Upper lobe of left lung (tissue), 6 donors: ENCODE measurements at places on chromosomes 1 and 21. TPM values are rescaled to one million over a fixed set of nuclear protein-coding genes. Genes with fewer than 3 reads are reported as not detected.
A peak's percentile ranks its signal among the peaks of the same experiment; 100 is the strongest.

- H3K27ac ChIP-seq: no peak overlapping the region
- H3K27me3 ChIP-seq: no peaks in the 10 kb centered on the region
- no peak overlapping the region for H3K4me3 ChIP-seq
Observed at GRCh38 chr1:226838456-226838855, 32.0 kb upstream of the PSEN2 start.

- H3K27ac ChIP-seq: no peak overlapping the region
- H3K4me3 ChIP-seq: no peak overlapping the region
- H3K36me3 ChIP-seq: no peaks in the 10 kb centered on the region
- no peaks in the 10 kb centered on the region for H3K4me1 ChIP-seq
- no peak for DNase-seq
Observed at GRCh38 chr1:192161976-192162375, 3.7 kb downstream of the RGS18 start.

DNA sequence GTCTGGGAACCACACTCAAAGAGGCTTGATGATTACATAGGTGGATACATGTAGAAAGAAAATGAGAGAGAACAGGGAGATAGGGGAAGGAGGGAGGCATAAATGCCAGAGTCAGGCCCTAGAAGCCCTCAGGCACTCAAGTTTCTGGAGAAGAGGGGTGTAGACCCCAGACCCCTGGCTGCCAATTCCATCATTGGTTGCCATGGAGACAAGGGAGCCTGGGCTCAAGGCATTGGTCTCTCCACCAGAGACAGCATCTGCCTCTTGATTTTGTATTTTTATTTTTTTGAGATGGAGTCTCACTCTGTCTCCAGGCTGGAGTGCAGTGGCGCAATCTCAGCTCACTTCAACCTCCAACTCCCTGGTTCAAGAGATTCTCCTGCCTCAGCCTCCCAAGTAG is 114.3 kb upstream of the GRIK3 start:
- no peak overlapping the region for H3K27ac ChIP-seq
- no peaks in the 10 kb centered on the region for H3K4me1 ChIP-seq
- no peak for DNase-seq
- H3K27me3 ChIP-seq: no peaks in the 10 kb centered on the region
- H3K36me3 ChIP-seq: no peaks in the 10 kb centered on the region
- no peak overlapping the region for H3K4me3 ChIP-seq

The TTC39A gene
- total RNA-seq: 36.7 TPM

DNA sequence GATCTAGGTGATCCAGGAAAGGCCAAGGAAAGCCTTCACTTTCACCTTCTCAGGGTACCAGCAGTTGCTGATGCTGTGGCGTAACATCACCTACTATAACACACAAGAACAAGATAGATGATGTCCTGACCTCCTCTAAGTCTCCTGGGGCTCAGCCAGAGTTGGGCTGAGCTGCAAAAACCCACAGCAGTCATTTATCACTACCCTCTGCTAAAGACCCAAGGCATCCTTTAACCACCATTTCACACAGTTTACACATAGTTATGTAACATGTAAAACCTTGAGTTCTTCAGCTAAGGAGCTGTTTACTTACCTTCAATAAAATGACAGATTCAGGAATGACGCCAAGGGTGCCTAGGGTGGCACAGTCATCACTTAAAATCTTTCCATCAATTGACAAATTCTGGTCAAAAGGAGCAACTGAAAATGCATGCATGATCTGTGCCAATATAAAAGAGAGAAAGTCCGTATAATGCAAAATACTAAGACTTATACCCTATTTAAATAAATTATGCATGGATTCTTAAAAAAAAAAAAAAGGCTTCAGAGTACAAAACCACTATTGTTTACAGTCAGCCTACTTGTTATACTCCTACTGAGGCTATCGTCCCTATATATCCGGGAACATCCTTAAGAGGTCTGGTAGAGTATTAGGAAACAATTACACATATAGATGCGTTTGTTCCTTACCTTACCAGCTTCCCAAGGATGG is 20.7 kb upstream of the RAP1GAP start:
- no peaks in the 10 kb centered on the region for H3K4me1 ChIP-seq
- no peak overlapping the region for H3K4me3 ChIP-seq
- DNase-seq: no peak
- H3K27me3 ChIP-seq: no peaks in the 10 kb centered on the region
- H3K27ac ChIP-seq: no peak overlapping the region

DNA sequence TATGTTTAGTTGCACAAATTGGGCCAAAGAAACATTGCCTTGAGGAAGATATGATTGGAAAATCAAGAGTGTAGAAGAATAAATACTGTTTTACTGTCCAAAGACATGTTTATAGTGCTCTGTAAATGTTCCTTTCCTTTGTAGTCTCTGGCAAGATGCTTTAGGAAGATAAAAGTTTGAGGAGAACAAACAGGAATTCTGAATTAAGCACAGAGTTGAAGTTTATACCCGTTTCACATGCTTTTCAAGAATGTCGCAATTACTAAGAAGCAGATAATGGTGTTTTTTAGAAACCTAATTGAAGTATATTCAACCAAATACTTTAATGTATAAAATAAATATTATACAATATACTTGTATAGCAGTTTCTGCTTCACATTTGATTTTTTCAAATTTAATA is 43.0 kb downstream of the CD46 start:
- H3K4me1 ChIP-seq: peaks cover 22% of the 10 kb centered on the region
- DNase-seq: no peak
- H3K36me3 ChIP-seq: peaks cover 8% of the 10 kb centered on the region
- H3K4me3 ChIP-seq: no peak overlapping the region
- H3K27me3 ChIP-seq: no peaks in the 10 kb centered on the region

DNA sequence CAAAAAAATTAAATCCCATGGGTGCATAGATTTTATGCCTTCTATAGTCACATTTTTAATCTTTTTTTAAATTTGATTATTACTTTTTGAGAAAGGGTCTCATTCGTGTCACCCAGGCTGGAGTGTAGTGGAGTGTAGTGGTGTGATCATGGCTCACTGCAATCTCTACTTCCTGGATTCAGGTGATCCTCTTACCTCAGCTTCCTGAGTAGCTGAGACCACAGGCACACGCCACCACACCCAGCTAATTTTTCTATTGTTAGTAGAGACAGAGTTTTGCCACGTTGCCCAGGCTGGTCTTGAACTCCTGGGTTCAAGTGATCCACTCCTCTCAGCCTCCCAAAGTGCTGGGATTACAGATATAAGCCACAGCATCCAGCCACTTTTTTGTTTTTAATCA is 10.4 kb downstream of the CBR3 start:
- peaks cover 13% of the 10 kb centered on the region for H3K4me1 ChIP-seq
- H3K36me3 ChIP-seq: peaks cover 5% of the 10 kb centered on the region
- no peak for DNase-seq
- H3K4me3 ChIP-seq: no peak overlapping the region
- no peak overlapping the region for H3K27ac ChIP-seq

The CD48 gene
- 18.6 TPM for total RNA-seq

DNA sequence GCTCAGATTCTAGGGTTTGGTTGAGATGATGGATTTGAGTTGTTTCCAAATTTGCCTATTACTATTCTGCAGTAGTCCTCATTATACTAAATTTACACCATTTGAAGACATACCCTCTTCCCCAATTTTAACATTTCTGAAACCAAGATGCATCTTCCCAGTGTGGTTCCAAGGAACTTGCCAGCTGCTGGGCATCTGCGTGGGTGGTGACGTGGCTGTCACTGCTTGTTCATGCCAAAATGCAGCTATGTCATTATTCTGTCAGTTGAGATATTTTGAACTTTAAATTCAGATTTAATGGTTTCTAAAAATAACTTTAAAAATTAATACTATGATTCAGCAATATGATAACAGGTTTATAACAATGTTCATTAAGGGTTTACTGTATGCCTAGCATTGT is 1.2 kb downstream of the ZFP69 start:
- H3K4me3 ChIP-seq: no peak overlapping the region
- H3K36me3 ChIP-seq: no peaks in the 10 kb centered on the region
- H3K27me3 ChIP-seq: no peaks in the 10 kb centered on the region

The OR2L2 gene
- 0.13 TPM for total RNA-seq

DNA sequence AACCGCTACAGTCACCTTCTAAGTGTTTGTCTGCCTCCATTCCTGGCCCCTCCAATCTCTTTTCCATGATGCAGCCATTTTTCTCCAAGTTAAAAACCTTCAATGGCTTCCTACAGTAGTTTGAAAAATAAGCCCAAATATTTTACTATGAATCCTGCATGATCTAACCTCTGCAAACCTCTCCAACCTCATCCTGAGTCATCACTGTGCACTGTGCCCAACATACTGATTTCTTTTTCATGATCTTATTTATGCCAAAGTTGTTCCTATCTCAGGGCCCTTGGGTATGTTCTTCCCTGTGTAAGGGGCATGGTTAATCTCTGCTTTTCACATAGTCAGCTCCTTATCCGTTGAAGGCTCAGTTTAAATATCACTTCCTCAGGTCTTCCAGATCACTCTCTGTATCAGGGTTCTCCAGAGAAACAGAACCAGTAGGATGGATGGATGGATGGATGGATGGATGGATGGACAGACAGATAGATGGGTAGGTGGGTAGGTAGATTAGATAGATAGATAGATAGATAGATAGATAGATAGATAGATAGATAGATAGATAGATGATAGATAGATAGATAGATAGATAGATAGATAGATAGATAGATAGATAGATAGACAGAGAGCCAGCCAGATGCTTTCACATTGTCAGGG is 18.1 kb upstream of the PTPN14 start:
- no peaks in the 10 kb centered on the region for H3K36me3 ChIP-seq
- H3K27ac ChIP-seq: no peak overlapping the region
- H3K4me3 ChIP-seq: no peak overlapping the region
- H3K27me3 ChIP-seq: no peaks in the 10 kb centered on the region
- no peaks in the 10 kb centered on the region for H3K4me1 ChIP-seq

DNA sequence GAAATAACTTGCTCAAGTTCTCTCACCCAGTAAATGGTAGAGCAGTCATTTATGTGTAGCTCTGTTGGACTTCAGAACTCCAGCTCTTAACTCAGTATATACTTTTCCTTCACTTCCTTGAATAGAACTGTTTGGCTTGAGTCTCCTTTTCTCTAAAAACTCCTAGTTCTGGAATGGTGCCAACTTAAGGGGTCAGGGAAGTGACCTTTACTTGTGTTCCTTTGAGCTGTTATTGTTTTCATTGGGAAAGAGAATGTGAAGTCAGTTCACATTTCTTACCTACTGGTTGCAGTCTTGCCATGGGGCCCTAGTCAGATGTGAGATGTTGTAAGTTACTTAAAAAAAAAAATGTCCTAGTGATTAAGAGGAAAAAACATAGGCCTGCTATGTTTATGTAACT is 77.0 kb upstream of the MACF1 start:
- no peaks in the 10 kb centered on the region for H3K36me3 ChIP-seq
- H3K4me3 ChIP-seq: no peak overlapping the region
- H3K27ac ChIP-seq: peak overlapping the region; percentile 88
- H3K4me1 ChIP-seq: peaks cover 72% of the 10 kb centered on the region

- peaks cover 11% of the 10 kb centered on the region for H3K4me1 ChIP-seq
- H3K27ac ChIP-seq: no peak overlapping the region
- no peaks in the 10 kb centered on the region for H3K27me3 ChIP-seq
- DNase-seq: no peak
- peaks cover 1% of the 10 kb centered on the region for H3K36me3 ChIP-seq
Observed at GRCh38 chr1:45622524-45623394, 1.1 kb downstream of the CCDC17 start.

GRCh38 chr21:17612023-17612564 is 607 bp downstream of the BTG3 start:
- peak overlapping the region; percentile 65 for H3K4me3 ChIP-seq
- peaks cover 12% of the 10 kb centered on the region for H3K4me1 ChIP-seq
- H3K36me3 ChIP-seq: no peaks in the 10 kb centered on the region
- peak overlapping the region; percentile 95 for H3K27ac ChIP-seq
- no peaks in the 10 kb centered on the region for H3K27me3 ChIP-seq

- no peaks in the 10 kb centered on the region for H3K36me3 ChIP-seq
- H3K4me3 ChIP-seq: no peak overlapping the region
- no peak for DNase-seq
- no peak overlapping the region for H3K27ac ChIP-seq
- no peaks in the 10 kb centered on the region for H3K27me3 ChIP-seq
- H3K4me1 ChIP-seq: peaks cover 10% of the 10 kb centered on the region
Observed at GRCh38 chr1:117753652-117754051, 147.8 kb downstream of the TENT5C start.

The B3GALT6 gene
- total RNA-seq: 18.9 TPM

DNA sequence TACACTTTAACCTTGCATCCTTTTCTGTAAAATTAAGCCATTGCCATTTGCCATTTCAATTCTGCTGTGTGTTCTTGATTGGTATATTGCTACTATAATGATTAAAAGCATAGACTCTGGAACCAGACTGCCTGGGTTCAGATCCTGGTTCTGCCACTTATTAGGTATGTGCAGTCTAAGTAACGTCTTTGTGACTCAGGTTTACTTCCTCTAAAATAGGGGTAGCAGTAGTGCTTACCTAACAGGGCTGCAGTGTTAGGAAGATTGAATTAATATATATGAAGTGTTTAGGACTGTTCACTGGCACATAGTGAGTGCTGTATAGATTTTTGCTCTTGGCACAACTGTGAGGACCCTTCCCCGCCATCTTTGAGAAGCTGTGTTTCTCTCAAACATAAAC is 4.4 kb downstream of the CDC42 start:
- H3K27ac ChIP-seq: peak overlapping the region; percentile 54
- H3K36me3 ChIP-seq: no peaks in the 10 kb centered on the region
- no peak overlapping the region for H3K4me3 ChIP-seq
- H3K4me1 ChIP-seq: peaks cover 73% of the 10 kb centered on the region
- DNase-seq: no peak
- H3K27me3 ChIP-seq: no peaks in the 10 kb centered on the region

GRCh38 chr1:227779685-227780084 is 35.8 kb upstream of the PRSS38 start:
- no peak overlapping the region for H3K4me3 ChIP-seq
- no peaks in the 10 kb centered on the region for H3K4me1 ChIP-seq
- no peaks in the 10 kb centered on the region for H3K27me3 ChIP-seq
- H3K27ac ChIP-seq: no peak overlapping the region
- peaks cover 4% of the 10 kb centered on the region for H3K36me3 ChIP-seq

GRCh38 chr1:182257369-182258063 is 134.1 kb downstream of the GLUL start:
- H3K36me3 ChIP-seq: no peaks in the 10 kb centered on the region
- no peak for DNase-seq
- peak overlapping the region; percentile 7 for H3K27ac ChIP-seq
- no peak overlapping the region for H3K4me3 ChIP-seq
- peaks cover 14% of the 10 kb centered on the region for H3K4me1 ChIP-seq

The GRIK1 gene
- total RNA-seq: not detected

DNA sequence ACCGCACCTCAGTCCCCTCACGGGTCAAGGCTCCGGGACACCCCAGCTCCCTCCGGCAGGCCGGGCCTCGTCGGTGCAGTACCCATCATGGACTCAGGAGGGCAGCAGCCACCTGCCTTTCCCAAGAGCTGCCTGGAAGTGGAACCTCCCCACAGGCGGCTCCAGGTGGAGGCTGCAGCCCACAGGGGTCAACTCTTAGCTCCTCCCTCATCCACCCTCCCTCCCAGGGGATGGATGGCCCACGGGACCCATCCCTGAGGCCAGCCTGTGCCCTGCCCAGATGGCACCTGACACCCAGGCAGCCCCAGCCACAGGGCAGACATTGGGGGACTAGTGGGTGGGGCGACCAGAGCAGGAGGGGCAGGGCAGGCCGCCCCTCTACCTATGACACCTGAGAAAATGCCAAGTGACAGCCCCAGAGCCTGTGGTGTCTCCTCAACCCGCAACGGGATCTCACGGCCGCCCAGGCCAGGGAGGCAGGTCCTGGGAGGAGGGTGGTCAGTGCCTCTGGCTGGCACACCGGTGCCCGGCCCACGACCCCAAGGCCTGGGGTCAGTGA is 1.2 kb upstream of the ARHGEF16 start:
- peaks cover 25% of the 10 kb centered on the region for H3K4me1 ChIP-seq
- peak; percentile 93 for DNase-seq
- H3K27me3 ChIP-seq: no peaks in the 10 kb centered on the region

The S100A7 gene
- total RNA-seq: not detected

GRCh38 chr1:197807216-197807615 is 31.9 kb upstream of the DENND1B start:
- H3K27ac ChIP-seq: no peak overlapping the region
- H3K27me3 ChIP-seq: no peaks in the 10 kb centered on the region
- H3K4me1 ChIP-seq: no peaks in the 10 kb centered on the region
